ENCODE measurements at places on chromosomes 1 and 21.

GRCh38 chr1:237416924-237417655, 375.1 kb downstream of the RYR2 start:
- no peak for DNase-seq

GRCh38 chr1:160204526-160205241, 500 bp upstream of the PEA15 start:
- no peak for DNase-seq

GRCh38 chr1:210646258-210646616, 317.5 kb downstream of the HHAT start:
- DNase-seq: no peak

GRCh38 chr1:32372149-32372756, 9.9 kb downstream of the TSSK3 start:
- no peak for DNase-seq

GRCh38 chr1:106178791-106179190, 877.7 kb upstream of the PRMT6 start:
- DNase-seq: no peak

- DNase-seq: no peak
These were observed 1.3 kb downstream of the ATP6V0B start for GRCh38 chr1:43976045-43976444.

GRCh38 chr1:200240656-200241055, 169.2 kb downstream of the ZNF281 start:
- no peak for DNase-seq

- no peak for DNase-seq
These were observed 17.5 kb downstream of the LRRC41 start for GRCh38 chr1:46285730-46286477.

DNA sequence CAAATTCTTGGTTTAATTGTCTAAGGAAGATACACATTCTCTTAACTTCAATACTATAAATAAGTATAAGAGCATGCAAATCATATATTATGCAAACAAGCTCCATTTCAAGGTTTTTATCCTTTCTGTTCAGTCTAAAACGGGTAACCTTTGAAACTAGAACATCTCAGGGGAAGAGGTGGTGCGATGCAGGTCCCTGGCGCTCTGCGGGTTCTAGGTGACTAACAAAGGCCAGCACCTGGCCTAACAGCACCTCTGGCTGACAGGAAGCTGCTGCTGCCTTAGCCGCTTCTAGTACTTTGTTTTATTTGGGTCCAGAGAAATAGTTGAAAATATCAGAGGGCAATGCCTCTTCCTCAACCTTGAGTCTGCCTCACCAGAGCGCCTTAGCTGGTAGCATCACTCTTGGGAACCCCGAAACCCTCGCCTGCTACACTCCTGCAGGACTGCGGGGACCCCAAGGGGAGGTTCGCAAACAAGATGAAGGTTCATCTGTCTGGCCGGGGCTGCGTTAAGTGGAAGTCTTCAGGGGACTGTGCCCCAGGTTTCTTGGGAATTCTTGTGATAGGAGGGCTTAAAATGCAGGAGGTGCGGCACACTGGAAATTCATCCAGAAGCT, 45.5 kb downstream of the PRDM15 start:
- no peak for DNase-seq

DNA sequence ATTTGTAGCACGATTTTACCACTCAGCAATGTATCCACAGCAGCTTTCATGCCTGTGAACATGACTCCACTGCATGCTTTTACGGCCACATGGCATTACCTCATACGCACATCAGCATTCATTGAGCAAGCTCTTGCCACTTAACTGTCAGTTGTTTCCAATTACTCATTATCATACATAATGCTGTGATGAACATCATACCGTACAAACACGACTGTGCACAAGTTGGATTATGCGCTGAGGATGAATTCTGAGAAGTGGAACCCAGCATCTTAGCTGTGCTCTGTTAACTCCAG, 9.6 kb downstream of the UMODL1 start:
- DNase-seq: peak; percentile 36

DNA sequence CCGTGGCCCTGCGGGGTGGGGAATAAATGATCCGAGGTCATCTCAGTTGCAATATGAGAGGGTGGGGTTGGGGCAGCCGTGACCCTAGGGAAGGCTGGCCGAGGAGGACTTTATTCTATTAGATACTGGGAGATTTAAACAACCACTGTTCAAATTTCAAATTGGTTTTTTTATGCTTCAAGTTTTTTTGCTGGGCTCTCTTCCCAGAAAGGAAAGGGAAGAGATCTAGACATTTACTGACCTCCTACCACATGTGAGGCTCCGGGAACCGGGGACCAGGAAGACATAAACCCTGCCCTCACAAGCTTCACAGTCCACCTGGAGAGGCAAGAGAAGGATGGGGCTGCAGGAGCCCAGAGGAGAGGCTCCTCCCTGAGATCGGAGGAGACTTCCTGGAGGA, 207.3 kb downstream of the FOXD2 start:
- DNase-seq: no peak

GRCh38 chr1:199102239-199102638, 463.4 kb downstream of the PTPRC start:
- no peak for DNase-seq

DNA sequence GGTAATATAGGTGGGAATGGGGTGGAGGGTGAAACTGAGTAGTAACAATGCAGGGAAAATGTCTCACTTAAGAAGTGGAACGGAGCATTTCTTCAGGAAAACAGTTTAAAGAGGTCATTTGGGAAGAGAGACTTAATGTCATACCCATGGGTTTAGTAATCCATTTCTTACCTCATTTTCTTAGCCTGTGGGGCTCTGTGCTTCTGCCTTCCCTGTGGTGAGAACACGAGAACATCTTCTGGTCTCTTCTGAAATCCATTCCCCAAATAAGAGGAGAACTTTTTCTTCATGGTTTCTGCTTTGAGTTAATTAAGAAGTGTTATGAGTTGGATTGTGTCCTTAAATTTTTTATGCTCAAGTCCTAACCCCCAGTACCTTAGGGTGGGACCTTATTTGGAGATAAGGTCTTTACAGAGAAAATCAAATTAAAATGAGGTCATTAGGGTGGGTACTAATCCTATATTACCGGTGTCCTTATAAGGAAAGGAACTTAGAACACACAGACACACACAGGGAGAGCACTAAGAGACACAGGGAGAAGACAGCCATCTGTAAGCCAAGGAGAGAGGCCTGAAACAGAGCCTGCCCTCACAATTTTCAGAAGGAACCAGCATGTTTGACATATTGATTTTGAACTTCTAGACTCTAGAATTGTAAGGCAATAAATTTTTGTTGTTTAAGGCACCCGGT, 5.4 kb downstream of the CCDC190 start:
- DNase-seq: no peak

GRCh38 chr1:234537236-234537635, 58.3 kb upstream of the TARBP1 start:
- no peak for DNase-seq

- DNase-seq: no peak
These were observed 2.3 kb upstream of the USP16 start for GRCh38 chr21:29022166-29022565.

- DNase-seq: no peak
These were observed 1.7 kb downstream of the GABPB2 start for GRCh38 chr1:151072224-151072623.

DNA sequence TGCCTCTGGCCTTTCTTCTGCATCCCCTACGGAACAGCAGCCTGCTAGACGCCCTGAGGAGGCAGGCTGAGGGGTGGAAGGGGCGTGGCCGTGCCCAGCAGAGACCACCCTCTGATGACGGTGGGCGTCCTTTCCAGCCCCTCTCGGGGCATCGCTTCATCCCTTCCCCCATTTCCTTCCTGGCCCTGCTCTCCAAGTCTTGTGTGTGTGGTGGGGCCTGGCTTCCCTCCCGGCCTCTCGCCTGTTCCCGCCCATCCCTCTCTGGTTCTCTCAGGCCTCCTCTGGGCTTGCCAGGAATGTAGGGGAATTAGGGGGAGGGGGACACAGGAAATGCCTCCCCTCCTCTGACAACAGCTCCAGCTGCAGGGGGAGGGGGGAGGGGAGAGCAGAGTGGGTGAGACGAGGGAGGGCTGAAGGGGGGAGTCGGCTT, 51.1 kb downstream of the SKI start:
- DNase-seq: peak; percentile 89

GRCh38 chr1:155983191-155984024, 5.1 kb upstream of the ARHGEF2 start:
- peak; percentile 91 for DNase-seq

DNA sequence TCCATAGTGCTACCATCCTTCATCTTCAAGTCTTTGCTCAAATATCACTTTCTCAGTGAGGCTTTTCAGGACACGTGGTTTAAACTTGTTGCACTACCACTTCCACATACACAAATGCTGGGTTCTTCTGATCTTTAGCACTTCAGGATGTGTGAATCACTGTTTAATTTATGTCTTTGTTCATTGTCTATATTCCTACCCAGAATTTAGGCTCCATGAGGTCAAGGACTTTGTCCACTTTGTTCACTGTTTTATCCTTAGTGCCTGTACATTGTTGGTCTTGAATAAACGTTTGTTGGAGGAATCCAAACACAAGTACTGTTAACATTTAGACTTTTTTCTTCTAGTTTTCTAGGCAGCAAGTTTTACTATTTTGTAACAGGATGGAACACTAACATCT, 42.6 kb upstream of the RALGPS2 start:
- no peak for DNase-seq

DNA sequence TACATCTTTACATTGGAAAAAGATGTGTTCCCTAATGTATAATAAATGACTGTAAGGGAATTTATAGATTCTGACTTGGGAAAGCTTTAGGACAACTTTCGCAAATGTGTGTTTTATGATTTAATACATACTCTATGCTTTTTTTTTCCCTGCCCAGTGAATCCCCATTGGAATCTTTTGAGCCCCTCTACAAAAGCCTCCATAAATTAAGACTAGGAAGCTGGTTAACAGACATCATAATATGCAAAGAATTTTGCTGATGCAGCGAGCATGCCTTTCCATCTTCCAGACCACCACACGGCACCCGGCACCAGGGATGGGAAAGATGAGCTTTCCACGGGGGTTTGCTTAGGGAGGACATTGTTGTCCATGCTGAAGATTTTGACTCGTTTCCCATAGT, 156.1 kb upstream of the IVNS1ABP start:
- no peak for DNase-seq

GRCh38 chr1:109794319-109795132, 30.8 kb upstream of the EPS8L3 start:
- DNase-seq: no peak

- no peak for DNase-seq
These were observed 27.7 kb downstream of the DNAJC11 start for GRCh38 chr1:6673816-6674398.

DNA sequence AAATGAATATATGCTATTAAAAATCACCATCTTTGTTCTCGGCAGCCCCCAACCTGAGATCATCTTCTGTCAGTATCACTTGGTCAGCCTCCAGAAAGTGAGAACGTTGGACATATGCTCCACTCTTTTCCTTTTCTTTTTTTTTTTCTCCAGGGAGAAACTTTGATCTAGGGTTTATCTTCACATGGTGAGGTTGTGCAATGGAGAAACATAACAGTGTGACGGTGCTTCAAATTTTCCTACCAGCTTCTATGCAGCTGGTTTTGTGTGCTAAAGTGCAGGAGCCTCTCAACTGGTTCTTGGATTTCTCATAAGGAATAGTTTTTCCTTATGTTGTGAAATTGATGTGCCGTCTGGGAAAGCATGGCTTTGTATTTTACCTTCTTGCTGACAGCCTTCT, 1202.9 kb downstream of the NCAM2 start:
- DNase-seq: no peak

DNA sequence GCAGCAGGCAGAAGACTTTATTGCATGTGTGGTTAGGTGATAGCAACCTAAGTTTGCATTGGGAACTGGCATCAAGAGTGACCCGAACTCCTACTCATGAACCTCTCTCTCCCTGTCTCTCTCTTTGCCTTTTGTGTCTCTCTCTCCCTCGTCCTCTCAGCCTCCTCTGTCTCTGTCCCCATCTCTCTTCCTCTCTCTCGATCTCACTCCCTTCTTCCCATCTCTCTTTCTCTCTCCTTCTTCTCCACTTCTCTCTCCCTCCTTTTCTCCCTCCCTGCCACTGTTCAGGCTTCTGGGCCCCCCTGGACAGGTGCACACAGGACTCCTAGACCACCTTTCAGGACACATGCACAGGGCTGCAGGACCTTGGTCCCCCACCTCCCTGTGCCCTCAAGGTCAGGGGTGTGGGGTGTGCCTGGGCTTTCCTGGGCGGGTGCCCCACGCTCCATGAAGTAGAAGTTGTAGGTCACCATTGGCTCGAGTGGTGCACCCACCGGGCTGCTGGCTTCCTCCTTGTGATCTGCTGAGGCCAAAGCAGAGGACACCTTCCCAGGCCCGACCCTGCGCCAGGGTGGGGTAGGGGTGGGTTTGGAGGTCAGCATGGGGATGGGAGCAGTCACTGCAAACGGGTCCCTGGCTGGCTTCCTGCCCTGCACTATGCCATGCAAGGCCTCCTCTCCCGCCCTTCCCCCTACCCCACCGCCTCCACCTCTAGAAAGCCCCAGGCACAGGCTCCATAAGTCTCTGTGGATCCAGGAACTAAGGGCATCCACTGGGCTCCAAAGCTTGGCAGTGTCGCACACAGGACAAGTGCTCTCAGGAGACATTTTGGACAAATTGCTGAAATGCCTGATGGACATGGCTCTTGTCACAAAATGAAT, 13.2 kb upstream of the ZBTB17 start:
- no peak for DNase-seq

- DNase-seq: no peak
These were observed 414.3 kb downstream of the AMY1C start for GRCh38 chr1:104163912-104164476.

DNA sequence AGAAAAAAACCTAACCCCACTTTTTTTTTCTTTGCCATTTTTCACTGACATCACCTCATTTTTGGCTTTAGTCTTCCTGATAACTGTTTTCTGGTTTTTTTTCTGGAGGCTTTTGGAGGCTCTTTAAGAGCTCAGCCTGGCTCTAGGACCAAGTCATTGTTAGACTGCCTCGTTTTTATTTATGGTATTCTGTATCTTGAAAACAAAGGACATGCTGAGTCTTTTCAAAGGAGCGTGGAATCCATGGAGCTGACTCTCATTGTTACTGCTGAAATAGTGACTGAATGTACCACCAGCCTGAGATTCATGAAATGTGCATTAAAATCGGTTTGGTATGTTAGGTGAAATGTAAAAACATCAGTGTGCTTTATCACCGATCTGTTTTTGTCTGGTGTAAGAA, 28.0 kb downstream of the RASAL2 start:
- no peak for DNase-seq

GRCh38 chr1:93676427-93676826, 5.2 kb downstream of the BCAR3 start:
- DNase-seq: no peak

- DNase-seq: no peak
These were observed 77.6 kb downstream of the DDR2 start for GRCh38 chr1:162709870-162710269.

GRCh38 chr1:94036730-94037129, 84.2 kb downstream of the ABCA4 start:
- DNase-seq: peak; percentile 67

- no peak for DNase-seq
These were observed 310.2 kb downstream of the NTNG1 start for GRCh38 chr1:107450899-107451664.

DNA sequence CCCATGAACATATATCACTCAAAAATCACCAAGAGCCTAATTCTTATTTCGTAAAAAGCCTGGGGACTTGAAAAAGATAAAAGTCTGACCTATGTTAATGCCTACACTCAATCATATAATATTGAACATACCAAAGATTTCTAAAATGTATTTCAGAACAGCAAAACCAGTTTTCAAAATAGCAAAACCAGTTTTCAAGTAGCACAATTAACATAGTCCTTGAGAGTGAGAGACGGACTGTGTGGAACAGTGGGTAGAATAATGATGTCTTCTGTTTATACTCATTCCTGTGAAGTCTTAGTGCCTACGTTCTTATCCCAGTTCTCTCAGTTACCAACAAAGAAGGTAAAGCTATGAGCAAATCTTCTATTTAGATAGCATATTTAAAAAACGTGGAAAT, 22.3 kb upstream of the RGS2 start:
- no peak for DNase-seq
